T-helper 17 cell (primary cell): ENCODE measurements at places on chromosomes 6 and 20. TPM values are rescaled to one million over a fixed set of nuclear protein-coding genes. Genes with fewer than 3 reads are reported as not detected.
A peak's percentile ranks its signal among the peaks of the same experiment; 100 is the strongest.

DNA sequence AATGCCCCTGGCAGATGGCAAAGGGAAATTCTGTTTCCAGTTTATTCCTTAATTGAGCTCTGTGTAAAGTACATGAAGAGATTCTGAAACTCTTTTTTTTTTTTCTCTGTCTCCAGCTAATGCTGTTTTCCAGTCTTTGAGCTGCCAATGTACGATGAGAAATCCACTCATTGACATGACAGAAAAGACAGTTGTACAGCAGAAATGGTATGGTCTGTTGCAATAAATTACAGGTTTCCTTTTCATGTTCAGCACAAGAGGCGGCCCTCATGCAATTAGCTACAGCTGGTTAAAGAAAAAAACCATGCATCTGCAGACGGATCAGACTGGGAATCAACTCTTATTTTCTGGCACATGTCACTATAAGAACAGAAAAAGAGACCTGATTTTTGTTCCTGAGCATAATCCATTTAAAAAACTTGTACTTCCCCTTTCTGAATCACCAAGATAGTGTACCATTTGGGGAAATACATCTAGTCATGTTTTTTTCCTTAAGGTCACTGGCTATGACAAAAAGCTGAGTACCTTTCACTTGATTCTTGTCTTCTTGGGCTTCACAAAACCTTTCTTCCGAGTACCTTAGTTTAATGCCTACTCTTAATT is 289.8 kb upstream of the PREP start:
- H3K4me1 ChIP-seq: no peaks in the 10 kb centered on the region
- H3K27me3 ChIP-seq: no peaks in the 10 kb centered on the region
- no peak overlapping the region for H3K27ac ChIP-seq
- H3K36me3 ChIP-seq: no peaks in the 10 kb centered on the region
- H3K4me3 ChIP-seq: no peak overlapping the region
- no peak for DNase-seq

ZSCAN9 gene
- total RNA-seq: 1.6 TPM

DNA sequence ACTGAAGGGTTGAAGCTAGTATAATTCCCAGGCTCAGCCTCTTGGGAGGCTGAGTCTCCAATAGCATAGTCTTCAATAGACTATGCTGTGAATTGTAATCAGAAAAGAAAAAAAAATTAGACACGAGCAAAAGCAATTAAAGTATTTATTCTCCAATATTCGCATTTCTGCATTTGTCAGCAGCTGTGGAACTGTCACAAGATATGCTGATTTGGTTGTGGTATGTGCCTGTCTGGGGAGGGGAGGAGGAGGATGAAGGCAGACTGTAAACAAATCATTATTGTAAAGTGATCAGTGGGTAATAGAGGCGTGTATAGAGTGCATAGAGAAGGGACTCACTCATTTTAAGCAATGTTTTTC is 10.1 kb upstream of the BICRAL start:
- H3K27me3 ChIP-seq: no peaks in the 10 kb centered on the region
- H3K4me3 ChIP-seq: peak overlapping the region; percentile 88

GRCh38 chr6:37371154-37372083 is 17.6 kb downstream of the RNF8 start:
- H3K36me3 ChIP-seq: peaks cover 18% of the 10 kb centered on the region
- H3K27me3 ChIP-seq: no peaks in the 10 kb centered on the region
- no peak for DNase-seq
- H3K27ac ChIP-seq: no peak overlapping the region
- peaks cover 12% of the 10 kb centered on the region for H3K4me1 ChIP-seq

DNA sequence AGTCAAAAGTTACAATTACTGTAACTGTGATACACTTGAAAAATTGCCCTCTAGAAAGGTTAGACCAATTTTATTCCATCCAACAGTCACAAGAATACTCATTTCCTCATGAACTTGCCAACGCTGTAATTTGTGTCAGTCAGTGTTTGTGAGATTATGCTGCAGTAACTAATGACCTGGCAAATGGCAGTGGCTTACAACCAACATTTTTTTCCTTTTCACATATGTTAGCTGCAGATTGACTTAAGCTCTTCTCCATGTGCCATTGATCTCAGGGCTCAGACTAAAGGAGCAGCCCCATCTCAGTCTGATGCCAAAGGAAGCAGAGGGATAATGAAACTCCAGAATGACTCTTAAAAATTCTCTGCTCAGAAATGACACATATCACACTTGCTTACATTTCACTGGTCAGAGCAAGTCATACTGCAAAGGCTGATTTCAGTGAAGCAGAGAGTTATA is 92.3 kb upstream of the ELOVL5 start:
- H3K27me3 ChIP-seq: peaks cover 33% of the 10 kb centered on the region
- no peak for DNase-seq
- no peak overlapping the region for H3K4me3 ChIP-seq
- H3K4me1 ChIP-seq: no peaks in the 10 kb centered on the region
- H3K36me3 ChIP-seq: peaks cover 2% of the 10 kb centered on the region

GRCh38 chr6:7042654-7043545 is 64.9 kb upstream of the RREB1 start:
- no peak overlapping the region for H3K4me3 ChIP-seq
- no peaks in the 10 kb centered on the region for H3K36me3 ChIP-seq
- no peak overlapping the region for H3K27ac ChIP-seq
- no peaks in the 10 kb centered on the region for H3K27me3 ChIP-seq
- H3K4me1 ChIP-seq: peaks cover 3% of the 10 kb centered on the region

TMEM244 gene
- total RNA-seq: not detected

GRCh38 chr6:165807249-165807960 is 144.4 kb upstream of the PDE10A start:
- H3K4me3 ChIP-seq: no peak overlapping the region
- no peak overlapping the region for H3K27ac ChIP-seq
- peaks cover 3% of the 10 kb centered on the region for H3K4me1 ChIP-seq

GRCh38 chr6:11963756-11964500 is 48.2 kb upstream of the HIVEP1 start:
- peaks cover 3% of the 10 kb centered on the region for H3K27me3 ChIP-seq
- H3K27ac ChIP-seq: no peak overlapping the region
- H3K4me3 ChIP-seq: no peak overlapping the region
- peaks cover 4% of the 10 kb centered on the region for H3K36me3 ChIP-seq
- peaks cover 5% of the 10 kb centered on the region for H3K4me1 ChIP-seq

TNFRSF6B gene
- total RNA-seq: not detected

JPH2 gene
- not detected for total RNA-seq

- no peak overlapping the region for H3K4me3 ChIP-seq
- H3K27me3 ChIP-seq: peaks cover 23% of the 10 kb centered on the region
- DNase-seq: no peak
- H3K27ac ChIP-seq: no peak overlapping the region
- H3K4me1 ChIP-seq: peaks cover 2% of the 10 kb centered on the region
These were observed 11.6 kb upstream of the VNN1 start for GRCh38 chr6:132725471-132725870.

TUBB2B gene
- total RNA-seq: 0.75 TPM
